ENCODE measurements at places on chromosomes 1 and 21.

- no peak for DNase-seq
These were observed 7.6 kb upstream of the VAV3 start for GRCh38 chr1:107972391-107973180.

- no peak for DNase-seq
These were observed 26.3 kb upstream of the NEK2 start for GRCh38 chr1:211701733-211702132.

GRCh38 chr21:15430577-15430976, 299.2 kb upstream of the USP25 start:
- DNase-seq = no peak

DNA sequence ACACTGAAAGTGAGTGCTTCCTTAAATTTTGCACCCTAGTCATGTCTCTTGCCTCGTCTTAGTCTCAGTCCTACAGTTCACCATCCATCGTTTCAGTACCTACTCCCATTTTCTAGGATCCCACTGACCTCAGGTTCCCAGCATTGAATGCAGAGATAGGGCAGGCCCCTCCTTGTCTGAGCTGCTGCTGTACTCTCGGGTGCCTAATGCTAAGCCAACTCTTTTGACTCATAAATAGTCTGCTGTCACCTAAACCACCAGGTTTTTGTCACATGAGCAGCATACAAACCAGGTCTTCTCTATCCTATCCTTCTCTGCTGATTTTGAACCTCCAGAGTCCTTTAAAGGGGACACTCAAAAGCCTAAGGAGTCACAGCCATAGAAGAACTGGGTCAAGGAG, 3.0 kb downstream of the ARHGAP30 start:
- DNase-seq = no peak

DNA sequence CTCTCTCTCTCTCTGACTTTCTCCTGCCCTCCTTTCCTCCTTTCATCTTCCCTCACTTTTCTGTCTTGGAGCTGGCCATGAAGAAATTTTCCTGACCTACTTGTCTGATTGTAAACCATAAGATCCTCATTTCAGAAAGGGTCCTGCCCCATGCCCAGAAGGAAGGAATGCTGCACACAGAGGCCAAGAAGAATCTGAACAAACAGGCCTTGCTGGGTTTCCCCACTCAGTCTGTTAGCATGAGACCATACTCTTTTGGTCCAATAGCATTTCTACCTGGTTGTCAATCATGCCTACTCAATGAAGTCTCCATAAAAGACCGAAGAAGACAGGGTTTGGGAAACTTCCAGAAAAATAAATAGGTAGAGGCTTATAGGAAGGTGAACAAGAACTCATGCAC, 128.7 kb downstream of the MAB21L3 start:
- no peak for DNase-seq

- no peak for DNase-seq
These were observed 44.0 kb upstream of the DIPK1A start for GRCh38 chr1:93005252-93005598.

- DNase-seq = peak; percentile 5
These were observed 165.0 kb downstream of the TRIM33 start for GRCh38 chr1:114345930-114346479.

- no peak for DNase-seq
These were observed 45.3 kb downstream of the SETD4 start for GRCh38 chr21:36015045-36015444.

DNA sequence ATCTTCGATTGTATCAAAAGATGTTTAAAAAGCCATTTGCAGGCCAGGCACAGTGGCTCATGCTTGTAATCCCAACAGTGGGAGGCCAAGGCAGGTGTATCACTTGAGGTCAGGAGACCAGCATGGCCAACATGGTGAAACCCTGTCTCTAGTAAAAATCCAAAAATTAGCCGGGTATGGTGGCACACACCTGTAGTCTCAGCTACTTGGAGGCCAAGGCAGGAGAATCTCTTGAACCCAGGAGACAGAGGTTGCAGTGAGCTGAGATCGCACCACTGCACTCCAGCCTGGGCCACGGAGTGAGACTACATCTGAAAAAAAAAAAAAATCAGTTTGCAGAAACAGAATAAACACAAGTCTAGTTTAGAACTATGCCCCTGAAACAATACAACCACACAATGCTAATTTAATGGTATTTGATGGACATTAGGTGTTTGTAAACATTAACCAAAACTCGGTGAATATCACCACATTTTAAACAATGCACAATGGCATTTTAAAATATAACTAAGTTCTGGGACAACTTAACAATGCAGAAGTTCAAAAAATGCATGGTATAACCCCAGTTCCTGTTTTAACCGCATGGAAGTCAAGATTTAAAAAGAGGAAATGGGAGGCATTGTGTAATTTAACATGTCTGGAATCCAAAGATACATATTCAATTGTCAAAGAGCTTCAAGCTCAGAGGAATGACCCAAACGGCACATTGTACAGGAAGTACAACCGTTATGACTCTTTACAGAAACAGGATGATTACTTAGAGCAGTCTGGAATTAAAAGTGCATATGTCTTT, 7.1 kb upstream of the PTTG1IP start:
- DNase-seq = no peak

- no peak for DNase-seq
These were observed 308.2 kb downstream of the BRINP3 start for GRCh38 chr1:190169311-190170067.

GRCh38 chr1:113320272-113320671, 70.0 kb upstream of the MAGI3 start:
- no peak for DNase-seq

DNA sequence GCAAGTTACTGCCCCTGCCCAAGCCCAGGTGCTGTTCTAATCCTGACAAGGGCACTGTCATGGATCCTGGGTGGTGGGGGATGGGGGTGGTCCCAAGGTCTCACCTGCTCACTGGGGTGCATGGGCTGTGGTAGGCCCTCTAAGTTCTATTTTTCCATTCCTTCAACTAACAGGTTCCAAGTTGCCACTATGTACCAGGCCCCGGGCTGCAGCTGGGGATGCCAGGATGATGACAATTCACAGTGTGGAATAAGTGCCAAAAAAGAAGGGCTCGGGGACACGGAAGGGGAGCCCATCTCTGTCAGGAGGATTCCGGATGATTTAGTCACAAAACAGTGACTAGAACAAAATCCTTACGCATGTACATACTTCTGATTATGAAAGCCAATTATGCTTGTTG, 76.0 kb downstream of the STUM start:
- DNase-seq = no peak
